Stimulated activated CD4-positive, alpha-beta T cell treated with anti-CD3 and anti-CD28 coated beads, Interleukin-4, amount 100 ng/mL, for 48 hours (primary cell): ENCODE measurements at places on chromosomes 5 and 9.

DNA sequence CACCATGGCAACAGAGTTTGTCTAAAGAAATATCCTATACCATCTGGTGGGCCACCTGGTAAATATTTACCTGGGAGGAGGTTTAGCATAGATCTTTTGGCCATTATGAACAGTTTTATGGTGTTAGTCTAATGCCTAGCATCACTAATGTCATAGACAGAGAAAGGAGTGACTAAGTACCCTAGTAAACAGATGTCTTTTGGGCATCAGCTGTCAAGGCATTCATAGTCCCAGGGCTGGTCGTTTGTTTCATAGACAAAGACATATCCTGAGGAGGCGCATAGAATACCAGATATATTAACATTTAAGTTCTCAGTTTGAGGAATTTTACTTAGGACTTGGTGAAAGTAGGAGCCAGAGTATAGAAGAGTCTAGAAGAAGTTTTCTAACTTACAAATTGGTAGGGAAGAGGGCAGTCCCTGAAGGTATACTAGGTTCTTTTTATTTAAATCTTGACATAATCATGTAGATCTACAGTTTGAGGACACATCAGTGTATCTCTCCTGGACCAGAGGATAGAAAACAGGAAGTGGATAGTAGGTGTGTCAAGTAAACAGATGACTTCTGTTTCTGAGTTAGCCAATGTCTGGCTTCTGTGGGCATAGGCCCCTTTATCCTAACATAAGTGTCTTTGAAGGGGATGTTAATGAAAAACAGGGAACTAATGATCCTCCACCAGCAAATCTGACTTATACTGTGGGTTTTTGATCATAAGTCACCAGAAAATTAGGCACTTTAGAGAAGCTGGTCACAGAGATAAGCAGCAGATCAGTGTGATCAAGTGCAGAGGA, 105.0 kb upstream of the PRSS3 start:
- no peak for DNase-seq

DNA sequence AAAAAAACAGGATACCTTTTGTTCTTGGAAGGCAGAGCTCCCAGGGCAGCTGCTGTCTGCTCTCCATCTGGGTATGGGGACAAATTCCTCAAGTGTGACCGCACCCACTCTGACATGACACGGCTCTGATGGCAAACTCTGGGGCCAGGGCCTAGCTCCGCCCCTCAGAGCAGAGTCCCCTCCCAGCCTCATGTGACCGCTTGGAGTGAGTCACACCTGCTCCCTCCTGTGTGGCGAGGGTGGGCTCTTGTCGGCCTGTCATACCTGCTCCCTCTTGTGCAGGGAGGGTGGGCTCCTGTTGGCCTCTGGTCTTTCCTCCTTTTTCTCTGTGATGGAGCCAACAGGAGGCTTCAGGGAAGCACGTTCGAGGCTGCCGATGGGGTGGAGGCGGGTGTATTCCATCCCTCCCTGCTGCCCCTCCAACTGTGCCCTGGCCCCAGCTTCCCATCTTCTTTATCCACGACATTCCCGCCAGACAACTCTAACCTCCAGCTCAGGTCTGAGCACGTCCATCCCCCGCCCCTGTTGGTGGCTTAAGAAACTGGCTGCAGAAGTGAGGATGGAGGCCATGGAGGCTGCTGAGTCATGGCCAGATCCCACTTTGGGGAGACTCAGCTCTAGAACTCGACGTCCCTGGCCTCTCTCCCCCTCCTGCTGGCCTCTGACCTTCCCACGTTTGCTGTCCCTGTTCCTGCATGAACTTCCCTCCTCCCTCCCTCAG, 65.3 kb downstream of the OLFM1 start:
- DNase-seq, result no peak

GRCh38 chr9:115944166-115944948, 209.2 kb upstream of the PAPPA start:
- DNase-seq, result no peak

- no peak for DNase-seq
Observed at GRCh38 chr5:136802383-136802782, 437.0 kb upstream of the TRPC7 start.

DNA sequence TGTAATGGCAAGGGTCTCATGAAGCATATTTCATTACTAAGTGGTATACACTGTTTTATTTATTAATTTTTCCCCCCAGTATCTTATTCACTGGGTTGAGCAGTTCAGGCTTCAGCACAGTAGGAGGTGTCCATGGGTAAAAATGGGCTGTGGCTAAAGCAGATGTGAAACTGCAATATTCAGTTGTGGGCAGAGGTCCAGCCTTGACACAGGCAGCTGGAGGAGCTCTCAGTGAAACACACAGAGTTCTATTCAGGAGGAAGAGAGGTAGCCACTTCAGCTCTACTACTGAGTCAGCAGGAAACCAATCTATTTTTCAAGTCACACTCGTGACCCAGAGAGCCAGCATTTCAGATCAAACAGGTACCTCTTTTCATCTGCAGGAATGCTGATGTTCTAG, 418.3 kb downstream of the CDH10 start:
- no peak for DNase-seq

DNA sequence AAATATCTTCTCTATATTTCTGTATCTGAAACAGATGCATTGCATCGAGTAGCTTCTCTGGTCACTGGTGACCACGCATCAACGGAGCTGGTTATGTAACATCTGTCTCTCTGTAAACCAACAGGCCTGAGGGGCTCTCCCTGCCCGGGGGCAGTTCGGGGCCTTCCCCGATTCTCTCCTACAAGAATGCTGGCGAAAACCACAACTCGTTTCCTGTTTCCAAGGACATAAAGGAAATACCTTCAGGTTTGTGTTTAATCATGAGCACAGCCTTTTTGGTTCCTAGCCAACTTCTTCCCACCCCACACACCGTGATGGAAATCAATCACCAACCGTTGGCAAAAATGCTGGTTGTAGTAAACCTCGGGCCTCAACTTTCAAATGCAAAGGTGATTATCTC, 25.1 kb downstream of the GDNF start:
- DNase-seq, result no peak

- no peak for DNase-seq
Observed at GRCh38 chr5:79585116-79585515, 27.1 kb upstream of the TENT2 start.

DNA sequence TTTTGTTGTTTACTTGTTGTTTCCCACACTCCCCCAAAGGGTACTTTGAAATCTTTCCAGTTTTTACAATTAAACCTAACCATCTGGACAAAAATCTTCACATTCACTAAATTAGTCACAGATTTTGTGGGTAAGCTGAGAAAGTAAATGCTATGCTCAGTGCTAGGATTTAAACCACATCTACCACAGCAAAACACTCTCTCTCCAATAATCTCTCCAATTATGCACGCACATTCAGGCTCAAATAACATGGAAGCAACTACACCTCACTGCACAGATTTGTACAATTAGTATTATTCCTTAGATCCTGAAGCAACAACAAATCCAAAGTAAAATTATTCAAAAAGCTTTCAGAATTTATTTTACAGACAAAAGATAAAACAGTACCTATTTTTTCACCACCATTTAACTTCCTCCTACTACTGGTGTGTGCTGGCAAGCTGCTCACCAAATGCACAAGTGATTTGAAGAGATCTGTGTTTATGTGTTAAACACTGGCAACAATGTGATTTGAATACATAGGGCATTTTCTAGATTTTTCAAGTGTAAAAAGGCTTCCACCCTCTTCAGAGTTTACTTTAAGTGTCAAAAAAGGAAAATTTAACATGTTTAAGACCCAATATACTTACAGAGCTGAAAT, 16.6 kb downstream of the ZNF608 start:
- no peak for DNase-seq

DNA sequence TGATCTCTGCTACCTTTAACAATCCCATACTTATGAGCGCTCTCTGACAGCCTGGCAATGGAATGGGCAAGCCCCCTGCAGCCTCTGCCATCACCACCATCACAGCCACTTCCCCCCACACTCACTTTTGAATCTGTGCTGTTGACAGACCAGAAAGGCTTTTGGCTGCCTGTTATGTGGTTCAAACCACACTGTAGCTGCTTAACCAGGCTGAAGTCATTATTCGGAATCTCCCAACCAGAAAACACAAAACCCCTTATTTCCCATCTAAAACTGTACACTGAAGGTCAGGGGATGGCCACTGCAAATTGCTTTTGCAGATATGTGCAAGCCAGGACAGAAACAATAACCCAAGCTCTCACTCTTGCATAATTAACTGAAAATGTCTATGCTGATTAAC, 35.8 kb downstream of the PTCH1 start:
- no peak for DNase-seq

DNA sequence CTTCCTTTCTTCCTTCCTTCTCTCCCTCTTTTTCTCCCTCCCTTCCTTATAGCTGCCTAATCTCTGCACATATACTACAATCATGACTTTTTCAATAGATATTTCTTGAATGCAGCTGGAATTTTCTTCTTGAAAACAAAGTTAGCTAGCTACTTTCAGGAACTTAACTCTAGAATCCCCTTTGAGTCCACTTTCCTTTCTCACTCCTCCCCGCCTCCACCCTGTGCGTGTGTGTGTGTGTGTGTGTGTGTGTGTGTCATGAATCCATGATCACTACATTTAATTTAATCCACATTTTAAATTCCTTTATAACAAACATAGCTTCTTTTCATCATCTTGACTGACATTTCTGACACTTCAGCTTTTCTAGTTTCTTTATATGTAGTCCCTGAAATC, 167.5 kb upstream of the KLF9 start:
- DNase-seq, result no peak

- DNase-seq, result no peak
Observed at GRCh38 chr5:170536525-170536924, 32.7 kb downstream of the KCNIP1 start.

DNA sequence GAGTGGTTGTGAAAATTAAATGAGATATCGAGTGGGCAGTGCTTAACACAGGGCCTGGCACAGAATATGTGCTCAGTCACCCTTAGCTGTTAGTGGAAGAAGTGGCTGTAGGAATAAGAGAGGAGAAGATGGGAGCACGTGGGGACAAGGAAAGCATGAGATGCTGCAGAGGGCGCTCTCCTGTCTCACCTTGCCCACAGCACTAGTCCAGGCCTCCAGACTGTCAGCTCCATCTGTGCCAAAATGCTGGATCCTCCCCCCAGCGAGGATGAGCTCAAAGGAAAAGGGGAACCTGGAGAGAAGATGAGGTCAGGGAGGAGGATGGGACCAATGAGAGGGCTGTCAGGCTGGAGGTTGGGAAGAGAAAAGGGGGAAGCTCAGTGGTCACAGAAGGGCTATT, 12.5 kb downstream of the ARAP3 start:
- DNase-seq, result no peak

- DNase-seq, result no peak
Observed at GRCh38 chr9:125549465-125549871, 157.5 kb downstream of the MAPKAP1 start.

DNA sequence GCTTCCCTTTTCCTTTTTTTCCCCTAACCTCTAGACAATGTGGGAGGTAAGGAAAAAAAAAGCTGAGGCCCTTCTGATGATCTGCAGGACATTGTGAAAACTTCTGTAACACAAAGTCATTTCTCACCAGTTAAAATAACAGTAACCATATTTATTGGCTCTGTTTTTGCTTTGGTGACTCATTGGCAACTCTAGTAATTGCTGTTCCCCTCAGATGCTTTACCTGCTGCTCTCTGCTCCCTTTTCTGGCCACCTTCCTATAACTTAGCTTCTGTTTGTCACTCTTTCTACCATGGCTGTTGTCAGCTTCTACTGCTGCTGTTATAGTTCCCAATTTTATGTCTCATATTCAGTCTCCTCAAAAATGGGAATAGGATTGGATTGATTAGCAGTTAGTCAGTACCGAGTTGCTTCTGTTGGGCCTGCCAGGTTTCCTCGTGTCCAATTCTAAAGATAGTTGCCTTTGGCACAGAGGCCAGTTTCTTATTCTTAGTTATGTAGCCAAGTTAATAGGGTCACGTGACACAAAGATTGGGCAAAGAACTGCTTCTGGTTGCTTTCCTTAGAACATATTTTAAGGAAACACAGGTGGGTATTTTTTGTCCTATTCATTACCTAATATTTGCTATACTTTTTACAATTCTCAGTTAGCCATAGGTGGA, 16.8 kb downstream of the SCAMP1 start:
- no peak for DNase-seq

DNA sequence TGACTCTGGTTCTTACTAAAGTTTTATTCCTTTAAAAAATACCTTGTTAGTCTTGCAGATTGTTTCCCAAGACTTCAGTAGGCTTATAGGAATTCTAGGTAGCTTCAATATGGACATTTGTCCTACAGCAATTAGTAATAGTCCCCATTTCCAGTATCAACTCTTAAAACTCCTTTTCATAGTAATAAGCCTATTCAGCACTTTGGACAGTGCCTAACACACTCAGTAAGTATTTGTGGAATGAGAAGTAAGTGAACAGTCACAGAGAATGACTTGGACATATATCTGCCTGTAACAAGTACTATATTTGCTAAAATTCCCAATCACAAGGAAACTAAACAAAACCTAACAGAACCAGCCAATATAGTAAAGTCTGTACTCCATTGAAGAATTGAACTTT, 1291.8 kb upstream of the DMAC1 start:
- no peak for DNase-seq

DNA sequence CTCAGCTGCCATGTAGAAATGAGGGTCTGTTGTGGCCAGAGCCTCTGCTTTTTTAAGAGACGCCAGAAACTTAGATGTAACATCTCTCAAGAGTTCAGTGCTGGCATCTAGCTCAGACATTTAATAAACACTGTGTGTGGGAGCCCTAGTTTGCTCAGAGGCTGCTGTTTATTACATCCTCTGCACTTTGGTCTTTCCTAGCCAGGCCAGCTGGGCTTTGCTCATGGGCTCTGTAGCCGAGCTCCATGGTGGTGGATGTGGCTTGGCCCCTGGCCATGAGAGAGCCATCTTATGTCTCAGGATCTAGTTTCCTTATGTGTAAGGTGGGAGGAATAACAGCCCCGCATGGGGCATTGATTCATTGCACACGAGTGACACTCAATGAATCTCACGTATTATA, 30.0 kb downstream of the ARHGEF37 start:
- DNase-seq, result no peak

- DNase-seq, result no peak
Observed at GRCh38 chr9:120892748-120893610, 16.0 kb upstream of the PHF19 start.

- DNase-seq, result no peak
Observed at GRCh38 chr5:146041180-146041789, 64.1 kb downstream of the PLAC8L1 start.

- DNase-seq, result peak; percentile 30
Observed at GRCh38 chr9:35406183-35406959, 83.5 kb upstream of the RUSC2 start.

- no peak for DNase-seq
Observed at GRCh38 chr5:77973253-77973609, 197.1 kb upstream of the TBCA start.

DNA sequence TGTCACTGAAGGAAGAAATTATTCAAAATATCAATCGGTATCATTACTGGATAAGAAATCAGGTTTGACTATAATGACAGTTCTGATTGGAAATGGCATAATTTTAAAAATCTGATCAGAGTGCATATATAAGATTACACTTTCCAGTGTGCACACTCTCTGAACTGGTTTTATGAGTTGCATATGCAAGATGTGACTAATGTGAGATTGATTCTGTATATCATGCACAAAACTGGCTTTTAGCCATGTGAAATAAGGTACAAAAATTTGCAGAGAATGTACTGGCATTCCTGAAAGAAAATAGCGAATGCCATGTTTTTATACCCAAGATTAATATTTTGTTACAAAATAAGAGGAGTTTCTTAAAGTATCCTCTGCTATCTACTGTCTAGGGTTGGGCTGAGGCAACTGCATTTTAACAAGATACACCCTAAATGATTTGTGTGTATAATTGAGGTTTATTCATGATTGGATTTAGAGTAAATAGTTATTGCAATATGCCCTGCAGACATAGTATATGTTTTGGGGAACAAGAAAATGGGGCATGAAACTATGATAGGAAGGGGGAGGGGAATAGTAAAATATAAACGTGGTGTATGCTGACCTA, 70.7 kb downstream of the LNPEP start:
- no peak for DNase-seq

GRCh38 chr9:134955156-134955555, 37.4 kb upstream of the FCN1 start:
- no peak for DNase-seq
